ENCODE measurements at places on chromosomes 2 and 18.

GRCh38 chr2:26316041-26316440 lies 29.9 kb upstream of the SELENOI start:
- no peak for DNase-seq

GRCh38 chr18:58204776-58205442 lies 160.9 kb downstream of the NEDD4L start:
- DNase-seq: no peak

GRCh38 chr18:10190564-10190963 lies 263.9 kb upstream of the APCDD1 start:
- DNase-seq: no peak

- no peak for DNase-seq
These were observed 1774.8 kb upstream of the CELF4 start for GRCh38 chr18:39340418-39340817.

DNA sequence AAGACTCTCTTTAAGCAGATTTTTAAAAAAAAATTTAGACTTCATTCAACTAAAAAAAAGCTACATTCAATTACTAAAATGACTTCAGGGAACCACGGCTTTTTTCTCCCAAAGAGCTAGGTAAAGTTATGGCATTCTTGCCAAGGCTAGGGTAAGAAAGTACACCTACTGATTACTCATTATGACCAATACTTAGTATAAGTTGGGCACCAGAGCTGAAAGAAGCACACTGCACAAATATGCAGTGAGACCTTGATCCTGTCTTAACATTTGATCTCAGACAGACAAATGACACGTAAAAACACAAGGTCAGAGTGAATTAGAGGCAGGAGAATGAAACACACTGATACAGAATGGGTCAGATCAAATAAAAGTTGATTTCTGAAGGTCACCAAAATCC lies 88.7 kb downstream of the THADA start:
- no peak for DNase-seq

- DNase-seq: no peak
These were observed 77.6 kb upstream of the OTOF start for GRCh38 chr2:26555246-26556133.

DNA sequence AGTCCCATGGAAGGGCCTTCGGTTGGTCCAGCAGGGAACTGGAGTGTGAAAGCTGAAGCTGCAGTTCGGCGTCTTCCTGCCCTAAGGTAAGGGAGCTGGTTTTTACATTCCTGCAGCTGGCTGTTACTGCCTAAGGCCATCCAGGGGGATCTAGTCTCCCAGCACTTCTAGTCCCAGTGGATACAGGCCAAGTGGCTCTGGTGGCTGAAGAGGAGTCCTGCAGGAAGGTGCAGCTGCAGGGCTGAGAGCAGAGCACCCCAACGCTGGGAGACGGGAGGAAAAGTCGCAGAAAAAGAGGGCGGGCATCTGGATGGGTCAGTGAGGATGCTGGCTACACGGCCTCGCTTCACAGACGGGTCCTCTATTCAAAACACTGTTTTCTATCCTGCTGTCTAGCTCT lies 225.0 kb upstream of the HS6ST1 start:
- DNase-seq: no peak

DNA sequence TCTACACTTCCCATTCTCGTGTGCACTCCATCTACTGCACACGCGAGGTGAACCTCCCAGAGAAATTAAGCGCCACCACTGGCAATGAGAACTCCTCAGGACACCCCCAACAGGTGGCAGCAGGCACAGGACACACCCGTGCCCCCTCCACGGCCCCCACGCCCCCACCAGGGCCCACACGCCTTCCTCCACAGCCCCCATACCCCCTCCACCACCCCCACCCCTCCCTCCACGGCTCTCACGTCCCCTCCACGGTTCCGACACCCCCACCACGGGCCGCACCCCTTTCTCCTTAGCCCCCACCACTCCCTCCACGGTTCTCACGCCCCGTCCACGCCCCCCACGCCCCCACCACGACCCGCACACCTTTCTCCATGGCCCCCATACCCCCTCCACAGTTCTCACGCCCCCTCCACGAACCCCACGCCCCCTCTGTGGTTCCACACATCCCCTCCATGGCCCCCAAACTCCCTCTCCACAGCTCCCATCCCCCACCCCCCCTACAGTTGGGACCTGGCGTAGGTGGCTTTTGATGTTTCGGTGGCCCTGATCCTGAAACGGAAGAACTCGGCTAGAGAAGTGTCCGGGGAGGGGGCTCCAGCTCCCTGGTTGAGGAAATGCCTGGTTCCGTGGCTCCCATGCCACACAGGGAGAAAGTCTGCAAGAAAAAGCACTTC lies 110.8 kb downstream of the ZNF516 start:
- DNase-seq: no peak

DNA sequence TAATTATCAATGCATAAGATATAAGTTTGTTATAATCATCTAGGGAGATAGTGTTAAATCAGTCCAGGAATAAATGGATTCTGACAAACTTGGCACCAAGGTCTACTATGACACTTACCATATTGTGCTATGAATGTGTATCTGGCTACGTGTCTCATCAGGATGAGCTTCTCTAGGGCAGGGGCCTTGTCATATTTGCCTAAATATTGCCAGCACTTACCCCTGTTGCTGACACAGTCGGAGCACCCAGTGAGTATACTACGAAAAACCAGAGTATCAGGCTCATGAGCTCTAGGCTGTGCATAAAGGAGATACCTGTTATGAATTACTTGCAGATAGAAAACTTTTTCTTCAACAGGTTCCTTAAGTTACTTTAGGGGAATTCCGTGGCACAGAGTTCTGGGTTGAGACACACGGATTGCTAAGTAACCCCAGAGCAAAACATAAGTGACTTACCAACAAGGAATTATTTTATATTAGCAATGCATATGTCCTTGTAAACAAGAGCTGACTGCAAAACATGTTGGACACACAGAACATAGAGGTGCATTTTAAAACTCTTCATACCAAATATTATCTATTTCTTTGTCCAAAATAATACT lies 7.7 kb upstream of the TTC39C start:
- DNase-seq: no peak

DNA sequence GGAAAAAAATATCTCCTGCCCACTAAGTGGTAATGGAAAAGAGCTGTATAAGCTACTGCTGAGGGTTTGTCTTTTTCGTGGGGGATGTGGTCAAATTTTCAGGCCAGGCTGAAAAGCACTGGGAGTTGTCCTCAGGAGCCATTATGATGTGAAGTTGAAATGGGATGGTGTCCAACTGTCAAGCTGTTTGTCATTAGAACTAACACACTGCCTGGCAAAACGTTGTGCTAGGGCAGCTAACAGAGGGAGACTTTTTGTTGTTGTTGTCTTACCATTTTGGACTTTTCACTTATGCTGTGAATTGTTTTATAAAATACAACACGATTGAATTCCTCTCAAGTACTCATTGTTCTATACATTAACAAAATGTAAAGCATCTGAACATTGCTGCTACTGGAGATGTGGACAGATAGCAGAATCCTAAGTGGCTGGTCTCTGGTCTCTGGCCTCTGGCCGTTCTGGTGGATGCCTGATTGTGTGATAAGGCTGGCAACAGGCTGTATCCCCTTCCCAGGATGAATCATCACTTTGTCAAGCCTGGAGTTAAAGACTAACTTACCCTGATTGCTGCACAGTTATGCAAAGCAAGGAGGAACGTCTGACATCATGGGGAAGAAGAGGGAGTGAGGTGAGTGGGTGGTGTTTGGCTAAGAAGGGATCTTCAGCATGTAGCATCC lies 2.3 kb downstream of the MYO1B start:
- DNase-seq: no peak

GRCh38 chr2:28439127-28439526 lies 46.5 kb downstream of the FOSL2 start:
- no peak for DNase-seq

- no peak for DNase-seq
These were observed 475.6 kb upstream of the MYT1L start for GRCh38 chr2:2806711-2807110.

GRCh38 chr2:161104054-161104553 lies 56.1 kb upstream of the TANK start:
- no peak for DNase-seq

- no peak for DNase-seq
These were observed 203.5 kb downstream of the LPIN1 start for GRCh38 chr2:11949732-11950523.

DNA sequence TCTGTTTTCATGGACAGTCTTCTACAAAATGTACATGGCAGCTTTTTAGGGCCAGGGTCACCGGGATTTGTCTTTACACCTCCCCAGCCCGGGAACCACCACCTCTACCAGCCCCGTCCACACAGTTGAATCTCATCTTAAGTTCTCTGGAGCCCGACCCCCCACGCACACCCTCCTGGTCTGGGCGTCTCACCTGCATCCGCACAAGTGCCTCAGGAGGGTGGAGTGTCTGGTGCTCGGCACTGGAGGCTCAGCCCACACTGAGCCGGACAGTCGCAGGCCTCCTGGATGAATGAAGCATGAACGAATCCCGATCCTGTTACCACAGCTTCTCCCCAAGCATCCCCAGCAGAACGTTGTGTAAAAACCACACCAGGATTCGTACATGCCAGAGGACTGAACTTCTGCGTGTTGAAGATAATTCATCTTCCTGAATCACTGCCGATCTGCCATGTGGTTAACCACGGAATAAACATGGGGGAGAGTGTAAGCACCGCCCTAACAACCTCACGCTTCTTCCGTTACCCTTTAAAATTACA lies 162.0 kb downstream of the RTP5 start:
- DNase-seq: no peak

- no peak for DNase-seq
These were observed 86.9 kb downstream of the CLHC1 start for GRCh38 chr2:55144922-55145820.

DNA sequence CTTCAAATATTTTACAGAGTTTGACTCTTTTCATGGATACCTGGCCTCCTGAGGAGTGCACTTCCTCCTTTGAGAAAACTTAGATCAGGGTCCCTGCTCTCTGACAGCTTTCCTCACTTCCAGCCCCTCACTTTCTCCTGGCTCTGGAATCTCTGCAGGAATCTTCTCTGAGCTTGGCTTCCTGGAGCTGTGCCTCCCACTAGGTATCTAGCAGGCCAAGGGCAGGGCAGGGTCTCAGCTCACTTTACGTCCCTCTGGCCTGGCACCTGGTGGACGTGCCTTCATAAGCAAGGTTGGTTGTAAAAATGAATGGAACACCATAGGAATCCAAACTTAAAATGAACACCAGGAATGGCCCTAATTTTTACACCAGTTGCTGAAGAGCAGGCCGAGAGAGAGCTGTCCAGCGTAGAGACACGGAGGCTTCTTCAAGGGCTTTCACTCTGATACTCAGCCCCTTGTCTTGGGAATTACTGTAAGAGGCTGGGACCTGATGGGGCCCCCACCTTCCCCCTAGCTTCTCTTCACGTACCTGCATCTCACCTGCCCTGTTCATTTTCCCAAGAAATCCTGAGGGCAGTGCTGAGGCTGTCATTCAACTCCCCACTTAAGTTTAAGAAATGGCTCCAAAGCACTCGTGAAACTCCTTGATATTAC lies 426.9 kb upstream of the ID2 start:
- DNase-seq: no peak

DNA sequence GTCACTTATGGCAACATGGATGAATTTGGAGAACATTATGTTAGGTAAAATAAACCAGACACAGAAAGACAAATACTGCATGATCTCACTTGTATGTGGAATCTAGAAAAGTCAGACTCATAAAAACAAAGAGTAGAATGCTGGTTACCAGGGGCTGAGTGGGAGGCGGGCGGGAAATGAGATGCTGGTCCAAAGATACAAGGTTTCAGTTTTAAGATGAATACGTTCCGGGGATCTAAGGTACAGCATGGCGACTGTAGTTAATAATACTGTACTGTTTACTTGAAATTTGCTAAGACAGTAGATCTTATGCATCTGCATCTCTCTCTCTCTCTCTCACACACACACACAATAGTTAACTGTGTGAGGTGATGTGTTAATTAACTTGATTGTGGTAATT lies 14.2 kb downstream of the FAM110C start:
- DNase-seq: no peak

DNA sequence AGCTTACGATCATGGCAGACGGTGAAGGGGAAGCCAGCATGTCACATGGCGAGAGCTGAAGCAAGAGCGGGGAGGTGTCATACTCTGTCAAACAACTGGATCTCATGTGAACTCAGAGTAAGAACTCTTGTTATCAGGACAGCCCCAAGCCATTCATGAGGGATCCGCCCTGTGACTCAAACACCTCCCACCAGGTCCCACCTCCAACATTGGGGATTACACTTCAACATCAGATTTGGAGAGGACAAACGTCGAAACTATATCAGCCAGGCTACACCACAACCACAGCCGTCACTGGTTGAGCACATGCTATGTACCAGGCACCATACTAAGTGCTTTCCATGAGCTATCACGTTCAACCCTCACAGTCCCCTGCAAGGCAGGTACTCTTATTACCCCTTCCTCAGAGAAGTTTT lies 293.8 kb downstream of the PRKCE start:
- no peak for DNase-seq

- no peak for DNase-seq
These were observed 127.0 kb upstream of the PKDCC start for GRCh38 chr2:41920812-41921211.

GRCh38 chr2:151543876-151544275 lies 134.2 kb downstream of the RIF1 start:
- DNase-seq: no peak

DNA sequence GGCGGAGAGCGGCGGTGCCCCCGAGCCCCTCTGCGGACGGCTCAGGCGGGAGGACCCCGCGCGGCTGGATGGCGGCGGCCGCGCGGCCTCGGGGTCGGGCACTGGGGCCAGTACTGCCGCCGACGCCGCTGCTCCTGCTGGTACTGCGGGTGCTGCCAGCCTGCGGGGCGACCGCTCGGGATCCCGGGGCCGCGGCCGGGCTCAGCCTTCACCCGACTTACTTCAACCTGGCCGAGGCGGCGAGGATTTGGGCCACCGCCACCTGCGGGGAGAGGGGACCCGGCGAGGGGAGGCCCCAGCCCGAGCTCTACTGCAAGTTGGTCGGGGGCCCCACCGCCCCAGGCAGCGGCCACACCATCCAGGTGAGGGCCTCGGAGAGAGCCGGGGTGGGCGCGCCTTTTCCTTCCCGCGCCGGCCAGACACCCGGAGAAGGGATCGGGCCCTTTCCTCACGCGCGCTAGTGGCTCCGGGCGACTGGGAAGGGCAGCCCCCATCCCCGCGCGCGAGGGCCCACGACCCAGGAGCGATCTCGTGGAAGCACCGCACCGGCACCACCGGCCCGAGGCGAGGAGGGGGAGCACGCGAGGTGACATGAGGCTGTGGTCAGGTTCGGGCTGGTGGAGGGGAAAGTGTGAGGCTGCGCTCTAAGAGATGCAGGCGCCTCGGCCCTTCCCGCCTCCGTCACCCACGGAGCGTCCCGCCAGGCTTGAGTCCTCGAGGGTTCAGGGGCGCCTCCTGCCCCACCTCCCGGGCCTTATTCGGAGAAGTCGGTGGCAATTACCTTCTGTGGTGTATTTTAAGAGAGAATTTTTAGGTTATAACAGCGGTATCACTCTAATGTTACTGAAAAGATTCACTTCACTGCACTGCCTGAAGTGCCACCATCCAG lies 607 bp downstream of the LAMA3 start:
- no peak for DNase-seq

- no peak for DNase-seq
These were observed 106.9 kb upstream of the GPC1 start for GRCh38 chr2:240328526-240328925.

Data from cortex of kidney (tissue), 1 donor.